ENCODE measurements at places on chromosomes 2 and 18.

DNA sequence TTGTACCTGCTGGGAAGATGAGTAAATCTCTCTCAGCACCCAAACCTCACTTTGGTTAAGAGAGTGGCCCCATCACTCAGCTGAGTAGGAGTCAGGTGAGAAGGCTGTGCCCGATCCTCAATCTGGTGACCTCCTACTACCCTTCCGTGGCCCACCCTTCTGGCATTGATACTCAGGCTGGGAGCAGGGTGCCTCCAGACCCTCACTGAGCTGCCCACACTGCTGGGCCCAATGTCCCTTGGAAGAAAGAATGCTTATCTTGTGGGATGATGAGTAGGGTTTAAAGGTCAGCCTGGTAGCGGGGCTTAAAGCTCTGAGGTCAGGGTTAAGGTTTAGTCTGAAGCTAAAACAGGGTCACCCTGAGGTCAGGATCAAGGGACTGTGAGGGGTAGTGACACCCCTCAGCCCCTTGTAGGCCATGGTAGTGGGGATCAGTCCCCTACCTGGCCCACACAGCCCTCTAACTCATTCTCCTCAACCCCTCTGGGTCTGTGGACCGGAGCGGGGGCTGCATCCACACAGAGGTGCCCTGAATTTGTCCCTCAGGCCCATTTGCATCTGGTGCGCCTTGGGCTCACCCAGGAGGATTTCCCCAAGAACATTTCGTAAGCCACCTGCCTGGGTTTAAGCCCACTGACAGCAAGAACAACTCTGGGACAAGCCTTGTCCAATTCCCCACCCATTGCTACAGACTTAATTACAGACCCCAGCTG, 123.8 kb downstream of the CYP26B1 start:
- DNase-seq = no peak

GRCh38 chr2:203462308-203462707, 72.8 kb downstream of the RAPH1 start:
- no peak for DNase-seq

DNA sequence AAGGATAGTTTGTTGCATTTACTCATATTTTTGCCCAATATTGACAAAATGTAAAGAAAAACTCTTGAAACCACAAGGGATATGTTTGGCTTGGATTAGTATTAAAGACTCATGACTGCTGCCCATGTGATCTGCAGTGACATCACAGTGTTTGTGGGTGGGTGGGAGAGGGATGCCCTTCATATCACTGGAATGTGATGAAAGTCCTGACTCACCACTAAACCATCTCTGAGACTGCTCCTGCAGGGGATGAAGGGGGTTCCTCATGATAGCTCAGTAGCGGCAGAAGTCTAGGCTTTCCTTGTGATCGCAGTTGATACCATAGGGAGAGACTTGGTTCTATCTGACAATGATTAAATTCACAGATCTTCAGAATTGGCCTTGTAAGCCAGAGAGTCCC, 451.2 kb downstream of the CNTNAP5 start:
- no peak for DNase-seq

- no peak for DNase-seq
These were observed 182.8 kb upstream of the AGAP1 start for GRCh38 chr2:235311044-235311443.

- DNase-seq = no peak
These were observed 650.8 kb downstream of the DCDC2C start for GRCh38 chr2:4354164-4354563.

DNA sequence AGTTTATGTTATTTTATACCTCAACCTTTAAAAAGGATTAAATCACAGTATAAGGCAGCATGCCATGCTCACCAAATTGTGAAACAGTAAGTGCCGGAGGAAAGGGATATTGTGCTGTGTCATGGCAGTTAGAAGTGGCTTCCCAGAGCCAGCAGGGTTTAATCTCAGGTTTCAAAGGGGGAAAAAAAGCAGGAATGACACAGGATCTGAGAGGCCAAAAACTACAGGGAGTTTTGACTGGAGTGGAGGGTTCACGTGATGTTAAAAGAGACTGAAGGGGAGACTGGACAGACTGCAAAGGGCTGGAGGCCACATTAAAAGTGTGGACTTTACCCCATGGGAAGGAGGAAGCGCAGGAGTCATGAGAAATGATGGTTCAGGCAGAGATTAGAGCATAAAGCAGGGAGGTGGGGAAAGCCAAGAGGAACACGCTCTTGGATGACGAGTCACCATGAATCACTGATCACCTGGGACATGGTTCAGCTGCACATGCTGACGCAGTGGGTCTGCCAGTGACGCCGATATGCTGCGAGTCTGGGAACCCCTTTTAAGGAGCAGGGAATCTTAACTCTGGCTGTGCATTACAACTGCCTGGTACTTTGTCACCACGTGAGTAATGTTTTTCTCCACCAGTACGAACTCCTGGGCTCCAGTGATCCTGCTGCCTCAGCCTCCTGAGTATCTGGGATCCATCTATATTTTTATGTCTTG, 6.1 kb downstream of the CHMP1B start:
- DNase-seq = no peak

- no peak for DNase-seq
These were observed 4.4 kb upstream of the ST8SIA5 start for GRCh38 chr18:46761059-46761769.

DNA sequence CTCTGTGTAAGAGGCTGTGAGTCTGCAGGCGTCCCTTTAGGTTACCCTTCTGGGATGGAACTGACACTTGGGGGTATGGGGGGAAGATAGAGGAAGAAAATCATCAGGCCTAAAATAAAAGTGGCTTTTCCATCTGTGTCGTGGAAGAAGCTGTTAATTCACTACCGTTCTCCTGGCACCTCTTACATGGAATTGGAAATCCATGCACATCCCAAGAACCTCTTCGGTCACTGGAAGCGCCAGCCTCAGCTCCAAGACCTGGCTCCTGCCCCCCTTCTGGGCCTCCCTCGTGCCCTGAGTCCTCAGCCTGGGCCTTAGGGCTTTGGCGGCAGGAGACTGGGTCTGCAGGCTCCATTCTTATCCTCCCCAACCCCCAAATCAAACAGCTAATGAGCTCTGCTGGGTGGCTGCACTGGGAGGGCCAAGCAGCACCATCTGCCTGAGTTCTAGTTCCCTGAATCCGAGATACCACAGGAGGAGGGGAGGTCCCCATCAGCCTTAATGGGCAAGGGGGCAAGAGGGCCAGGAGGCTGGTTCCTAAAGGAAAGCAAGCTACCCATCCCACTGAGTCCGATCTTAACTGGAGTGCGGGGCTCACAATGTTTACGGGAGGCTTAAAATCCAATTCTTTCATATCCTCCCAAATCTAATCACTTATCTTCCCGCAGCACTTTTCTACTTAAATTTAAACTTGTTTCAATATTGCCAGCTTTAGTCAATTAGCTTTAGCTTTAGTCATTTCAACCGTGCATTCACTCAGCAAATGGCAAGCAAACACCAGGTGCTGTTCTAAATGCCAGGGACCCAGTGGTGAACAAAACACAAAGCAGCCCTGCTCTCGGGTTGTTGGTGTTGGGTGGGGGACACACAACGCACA, 52.8 kb downstream of the FAM178B start:
- DNase-seq = no peak

DNA sequence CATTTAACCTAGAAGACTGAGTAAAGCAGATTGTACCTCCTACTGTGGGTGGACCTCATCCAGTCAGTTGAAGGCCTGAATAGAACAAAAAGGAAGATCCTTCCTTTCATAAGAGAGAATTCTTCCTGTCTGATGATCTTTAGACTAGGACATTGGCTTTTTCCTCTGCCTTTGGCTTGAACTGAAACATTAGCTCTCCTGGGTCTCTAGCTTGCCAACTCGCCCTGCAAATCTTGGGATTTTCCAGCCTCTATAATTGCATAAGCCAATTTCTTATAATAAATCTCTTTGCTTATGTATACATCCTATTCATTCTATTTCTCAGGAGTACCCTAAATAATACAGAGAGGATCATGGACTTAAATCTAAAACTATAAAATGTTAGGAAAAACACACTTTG, 6.2 kb upstream of the KDSR start:
- no peak for DNase-seq

DNA sequence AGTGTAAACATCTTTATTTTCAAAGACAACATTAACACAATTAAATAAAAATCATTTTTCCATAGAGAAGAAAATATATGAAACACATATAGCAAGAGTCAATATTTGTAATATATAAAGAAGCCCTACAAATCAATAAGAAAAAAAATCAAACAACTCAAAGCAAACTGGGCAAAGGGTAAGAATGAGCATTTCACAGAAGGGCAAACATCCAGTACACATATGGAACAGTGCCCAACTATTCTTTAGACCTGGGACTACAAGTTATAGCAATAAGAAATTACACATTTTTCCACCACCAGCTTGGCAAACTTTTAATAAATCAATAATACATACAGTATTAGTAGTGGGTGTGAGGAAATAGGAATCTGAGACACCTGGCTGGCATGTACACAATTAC, 324.1 kb downstream of the CYP26B1 start:
- DNase-seq = no peak

DNA sequence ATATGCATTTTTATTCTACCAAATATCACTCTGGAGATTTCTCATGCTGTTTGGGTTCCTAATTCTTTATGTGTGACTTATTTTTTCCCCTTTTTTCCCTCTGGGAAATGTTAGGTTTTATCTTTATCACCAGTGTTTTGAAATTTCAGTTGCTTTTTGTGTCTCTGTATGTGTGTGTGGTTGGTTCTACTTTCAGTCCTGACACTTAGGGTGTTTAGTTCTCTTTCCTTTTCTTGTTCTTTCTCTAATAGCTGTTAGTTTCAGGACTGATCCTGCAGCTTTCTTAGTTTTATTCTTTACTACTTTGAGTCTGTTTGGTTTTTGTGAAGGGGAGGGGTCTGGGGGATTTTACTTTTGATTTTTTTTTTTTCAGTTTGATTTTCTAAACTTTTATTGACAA, 23.1 kb downstream of the PPM1B start:
- no peak for DNase-seq

DNA sequence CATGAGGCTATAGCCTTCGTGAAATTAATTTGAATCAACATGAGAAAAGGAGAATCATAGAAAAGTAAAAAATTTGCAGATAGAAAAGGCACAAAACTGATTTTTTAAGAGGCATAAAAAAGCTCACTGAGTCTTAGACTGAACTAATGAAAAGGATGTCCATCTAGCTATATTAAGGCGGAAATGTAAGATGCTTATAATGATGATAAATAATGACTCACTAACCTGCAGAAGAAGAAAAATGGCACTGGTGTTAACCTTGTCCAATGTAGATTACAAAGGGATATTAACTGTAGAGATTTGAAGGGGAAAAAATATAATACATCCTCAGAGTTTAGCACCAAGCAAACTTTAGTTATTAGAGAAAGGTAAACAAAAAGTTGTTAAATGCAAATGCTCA, 1098.0 kb upstream of the DDX18 start:
- DNase-seq = no peak

DNA sequence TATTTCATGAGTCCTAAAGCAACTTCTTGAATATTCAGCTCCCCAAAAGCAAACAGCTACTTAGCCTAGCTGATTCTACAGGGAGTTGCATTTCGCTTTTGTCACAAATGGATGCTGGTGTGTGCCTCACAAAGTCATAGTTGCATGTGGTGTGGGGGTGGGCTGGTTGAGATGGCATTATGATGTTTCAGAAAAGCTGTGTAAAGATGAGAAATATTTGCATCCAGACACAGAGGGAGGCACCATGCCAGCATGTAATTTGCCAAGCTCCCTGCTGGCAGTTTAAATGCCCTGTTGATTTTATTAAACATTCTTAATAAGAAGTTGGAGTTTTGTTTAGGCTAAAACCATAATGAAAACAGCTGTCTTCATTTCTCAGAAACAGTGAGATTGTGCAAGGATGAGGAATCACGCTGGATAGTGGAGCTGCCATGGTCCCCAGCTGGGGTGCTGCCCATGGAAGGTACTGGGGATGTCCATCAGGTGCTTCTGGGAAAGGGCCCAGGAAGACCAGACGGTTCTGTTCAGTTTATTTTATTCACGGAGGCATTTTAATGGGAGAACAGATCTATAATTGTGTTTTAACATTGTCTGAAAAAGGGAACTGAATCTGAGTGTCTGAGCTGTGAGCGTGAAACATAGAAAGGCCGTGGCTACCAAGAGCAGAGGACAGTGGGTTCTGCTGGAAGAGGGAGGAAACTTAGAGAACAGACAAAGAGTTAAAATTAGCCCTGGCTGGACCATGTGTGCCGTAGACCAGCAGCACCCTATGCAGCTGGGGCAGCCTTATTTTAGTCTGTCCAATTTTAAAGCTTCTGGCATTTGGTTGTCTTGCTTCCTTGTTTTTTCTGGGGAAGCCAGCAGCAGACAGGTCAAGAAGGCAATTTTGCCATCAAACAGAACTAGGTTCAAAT, 177.1 kb downstream of the FAM210A start:
- no peak for DNase-seq

DNA sequence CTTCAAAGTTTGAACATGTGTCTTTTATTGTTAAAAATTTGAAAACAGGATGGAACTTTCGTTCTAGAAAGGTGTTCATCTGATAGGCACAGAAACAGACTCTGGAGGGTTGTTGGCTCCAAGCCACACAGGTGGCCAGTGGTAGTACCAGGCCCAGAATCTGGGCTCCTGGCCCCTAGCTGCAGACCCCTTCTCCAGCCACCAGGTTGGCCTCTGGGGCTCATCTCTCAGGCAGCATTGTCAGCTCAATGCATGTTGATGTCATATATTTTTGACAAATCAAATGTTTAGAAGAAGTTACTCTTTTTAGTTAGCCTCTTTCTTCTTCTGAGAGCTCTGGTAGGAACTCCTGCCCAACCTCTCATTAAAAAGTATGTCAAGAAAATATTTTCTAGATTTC, 34.5 kb upstream of the CHRNA1 start:
- DNase-seq = no peak

DNA sequence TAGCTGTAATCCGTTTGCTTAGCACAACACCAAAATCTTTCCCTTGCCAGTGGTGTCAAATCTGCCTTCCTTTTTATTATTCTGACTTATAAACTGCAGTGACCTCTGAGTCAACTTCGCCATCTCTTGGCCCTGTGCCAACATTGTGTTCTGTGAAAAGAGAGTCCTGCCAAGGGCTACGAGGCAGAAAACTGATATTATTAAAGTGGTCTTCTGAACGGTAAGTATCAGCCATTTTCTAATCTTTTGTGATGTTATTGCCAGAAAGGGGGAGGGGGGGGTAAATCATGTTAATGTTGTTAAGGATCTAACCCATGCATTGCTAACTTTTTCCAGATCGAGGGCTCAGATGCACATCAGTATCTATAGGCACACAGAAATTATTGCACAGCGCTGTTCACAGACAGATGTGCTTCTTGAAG, 121.5 kb upstream of the LTBP1 start:
- no peak for DNase-seq

- no peak for DNase-seq
These were observed 83.9 kb downstream of the RPE start for GRCh38 chr2:210086292-210086691.

DNA sequence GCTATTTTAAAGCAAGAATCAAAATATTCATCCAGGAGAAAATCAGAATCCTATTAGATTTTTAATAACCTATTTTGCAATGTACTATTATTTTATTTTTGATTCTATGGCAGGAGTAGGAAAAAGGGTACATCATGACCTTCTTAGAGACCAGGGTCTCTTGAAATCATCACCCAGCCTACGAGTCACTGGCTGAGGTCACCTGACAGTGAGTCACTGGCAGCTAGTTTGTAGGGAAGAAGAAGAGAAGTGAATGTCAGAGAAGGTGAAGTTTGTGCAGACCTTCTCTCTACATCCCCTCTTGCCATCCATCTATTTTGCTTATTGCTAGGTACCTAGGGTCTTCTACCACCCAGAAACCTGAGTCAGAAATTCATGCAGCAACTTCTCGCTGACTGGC, 144.2 kb downstream of the ALK start:
- DNase-seq = no peak

- DNase-seq = no peak
These were observed 52.0 kb downstream of the RASGRP3 start for GRCh38 chr2:33528441-33528950.

All from stimulated activated CD8-positive, alpha-beta memory T cell treated with anti-CD3 and anti-CD28 coated beads, Interleukin-7, amount 100 ng/mL, for 4 hours (primary cell).